NCI-H1048 (cell line): ENCODE measurements at places on chromosomes 16 and 17.

DNA sequence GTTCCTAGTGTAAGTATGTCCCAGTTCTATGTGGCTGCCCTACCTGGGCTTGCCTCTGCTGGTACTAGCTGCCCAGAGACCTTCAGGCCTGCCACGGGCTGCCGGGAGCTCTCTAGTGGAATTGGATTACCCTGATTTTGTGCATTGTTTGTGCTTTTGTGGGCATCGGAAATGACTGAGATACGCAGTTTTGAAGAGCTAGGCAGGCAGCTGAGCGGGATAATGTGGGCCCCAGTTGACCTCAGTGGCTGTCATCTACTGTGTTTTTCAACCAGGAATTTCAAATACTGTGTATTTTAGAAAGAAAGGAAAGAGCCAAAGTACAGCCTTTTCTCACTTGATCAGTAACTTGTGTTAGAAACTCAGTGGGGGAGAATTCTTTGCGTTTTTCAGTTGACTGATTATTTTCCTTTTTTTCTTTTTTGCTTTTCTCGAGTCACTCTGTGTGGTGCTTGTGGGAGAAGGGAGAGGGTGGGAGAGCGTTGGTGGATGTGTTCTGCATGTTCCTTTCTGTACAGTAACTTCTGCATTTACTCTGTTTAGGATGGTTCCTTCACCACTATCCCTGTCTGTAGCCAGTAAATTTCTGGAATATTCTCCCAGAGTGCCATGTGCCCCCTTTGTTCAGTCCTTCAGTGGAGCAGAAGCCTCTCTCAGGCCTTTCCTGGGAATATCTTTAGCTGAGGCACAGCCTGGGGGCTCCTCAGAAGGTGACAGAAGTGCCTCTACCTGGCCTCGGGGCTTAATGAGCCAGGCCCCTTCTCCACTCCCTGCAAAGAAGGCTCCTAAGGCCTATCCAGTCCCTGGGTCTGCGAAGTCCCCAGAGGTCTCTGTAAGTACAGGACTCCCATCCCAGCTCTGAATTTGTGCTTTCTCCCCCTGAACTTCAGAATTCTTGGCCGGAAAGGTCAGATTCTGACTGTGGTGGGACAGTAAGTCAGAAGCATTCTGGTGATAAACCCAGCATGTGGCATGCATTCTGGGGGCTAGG is 15.0 kb upstream of the SLC12A3 start:
- no peak for DNase-seq

DNA sequence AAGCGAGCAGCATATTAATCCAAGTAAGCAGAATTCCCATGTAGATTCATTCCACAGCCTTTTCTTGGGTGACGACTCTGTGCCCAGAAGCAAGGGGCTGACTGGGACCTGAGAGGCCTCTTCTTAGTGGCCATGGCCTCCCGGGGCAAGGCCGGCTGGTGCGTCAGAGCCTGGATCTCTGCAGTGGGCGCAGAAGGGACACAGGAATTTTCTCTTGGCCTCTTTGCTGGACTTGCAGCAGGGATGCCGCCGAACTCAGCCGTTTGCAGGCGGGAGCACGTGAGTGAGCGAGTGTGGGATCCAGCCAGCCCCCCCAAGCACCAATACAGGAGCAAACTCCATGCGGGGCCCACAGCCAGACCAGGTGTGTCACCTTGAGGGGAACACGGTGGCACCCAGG is 151.8 kb downstream of the RPTOR start:
- no peak for DNase-seq

GRCh38 chr17:34201225-34201624 is 53.9 kb upstream of the CCL2 start:
- no peak for DNase-seq

- DNase-seq: no peak
These were observed 3.3 kb downstream of the XYLT2 start for GRCh38 chr17:50349243-50349600.

- no peak for DNase-seq
These were observed 5.1 kb upstream of the C17orf113 start for GRCh38 chr17:42055496-42055895.

DNA sequence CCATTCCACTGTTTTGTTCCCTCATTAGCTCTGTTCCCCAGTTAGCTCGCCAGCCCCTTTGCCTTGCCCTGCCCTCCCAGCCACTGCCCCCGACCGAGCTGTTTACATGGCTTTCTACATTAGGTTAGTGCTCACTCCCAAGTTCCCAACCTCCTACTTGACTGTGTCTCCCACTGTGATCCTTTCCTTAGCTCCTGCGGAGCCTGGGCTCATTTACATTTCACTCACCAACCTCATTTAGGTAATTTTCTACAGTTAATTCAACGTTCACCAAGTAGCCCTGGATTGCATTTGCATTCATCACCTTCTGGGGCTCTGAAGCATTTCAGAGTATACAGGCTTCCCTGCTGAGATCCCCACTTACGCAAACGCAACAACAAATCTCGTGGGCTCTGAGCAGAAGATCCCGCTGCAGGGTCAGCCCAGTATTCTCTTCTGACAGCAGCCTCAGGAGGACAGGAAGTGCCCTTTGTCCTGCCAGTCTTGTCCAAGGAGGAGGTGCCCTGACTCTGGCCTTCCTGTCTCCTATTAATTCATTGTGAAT is 325.8 kb upstream of the CCL2 start:
- no peak for DNase-seq

- DNase-seq: no peak
These were observed 16.6 kb downstream of the ENGASE start for GRCh38 chr17:79091226-79091670.

DNA sequence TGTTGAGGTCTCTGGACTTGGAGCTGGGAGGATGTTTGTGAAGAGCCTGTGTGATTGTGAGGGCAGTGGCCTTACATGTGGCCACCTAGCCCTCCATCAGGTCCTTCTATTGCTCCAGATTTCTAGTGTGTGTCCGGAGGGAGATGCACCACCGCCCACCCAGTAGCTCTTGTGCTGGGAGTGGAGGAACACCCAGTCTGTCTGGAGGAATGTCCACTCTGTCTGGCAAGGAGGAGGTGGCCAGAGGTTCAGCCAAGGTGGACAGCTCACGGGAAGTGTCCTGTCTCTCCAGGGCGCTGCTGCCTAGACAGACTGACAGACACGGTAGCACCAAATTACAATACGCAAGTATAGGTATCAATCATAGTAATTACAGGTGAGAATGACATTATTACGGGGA is 10.6 kb downstream of the RPTOR start:
- no peak for DNase-seq

DNA sequence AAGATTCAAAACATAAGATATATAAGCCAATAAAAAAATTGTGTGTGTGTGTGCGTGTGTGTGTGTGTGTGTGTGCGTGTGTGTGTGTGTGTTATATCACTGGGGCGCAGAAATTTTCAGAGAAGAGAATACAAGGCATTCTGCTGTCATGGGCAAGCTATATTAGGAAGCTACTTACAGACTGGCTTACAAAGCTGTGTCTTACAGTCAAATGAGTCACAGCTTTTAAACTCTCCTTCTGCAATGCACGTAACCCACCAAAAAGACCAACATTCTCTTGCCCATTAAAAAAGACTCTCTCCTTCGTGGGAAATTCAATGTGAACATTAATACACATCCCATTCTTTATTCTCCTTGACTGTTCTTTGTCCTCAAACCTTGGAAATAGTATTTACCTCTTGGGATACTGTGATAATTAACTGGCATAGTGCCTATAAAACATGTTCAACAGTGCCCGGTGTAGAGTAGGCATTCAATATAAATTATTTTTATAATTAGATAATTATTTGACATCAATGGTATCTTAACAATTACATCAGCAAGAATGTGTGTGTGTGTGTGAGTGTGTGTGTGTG is 860.4 kb upstream of the SOX9 start:
- DNase-seq: no peak

GRCh38 chr16:86391486-86391885 is 118.8 kb upstream of the FOXF1 start:
- no peak for DNase-seq

- DNase-seq: no peak
These were observed 114.7 kb downstream of the HAPSTR1 start for GRCh38 chr16:9206156-9206555.

GRCh38 chr17:50274142-50274896 is at the start of gene TMEM92:
Gene TMEM92, plus strand, starts transcription at chr17:50274466. Its CDS starts 36 bp downstream, at chr17:50274502.
- DNase-seq: no peak

DNA sequence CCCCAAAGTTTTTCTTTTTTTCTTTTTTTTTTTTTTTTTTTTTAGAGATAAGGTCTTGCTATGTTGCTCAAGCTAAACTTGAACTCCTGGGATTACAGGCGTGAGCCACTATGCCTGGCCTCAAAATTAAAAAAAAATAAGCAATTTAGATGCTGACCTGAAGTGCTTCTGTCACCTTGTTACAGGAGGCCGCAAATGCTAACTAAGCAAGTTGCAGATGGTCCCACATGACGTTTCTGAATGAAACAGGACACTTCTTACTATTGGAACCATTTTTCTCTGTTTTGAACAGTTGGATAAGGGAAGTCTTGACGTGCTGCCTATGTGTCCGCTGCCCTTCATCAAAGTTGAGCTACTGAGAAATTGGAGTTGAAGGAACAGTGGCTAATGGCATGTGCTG is 8.8 kb downstream of the ANKRD40CL start:
- no peak for DNase-seq

DNA sequence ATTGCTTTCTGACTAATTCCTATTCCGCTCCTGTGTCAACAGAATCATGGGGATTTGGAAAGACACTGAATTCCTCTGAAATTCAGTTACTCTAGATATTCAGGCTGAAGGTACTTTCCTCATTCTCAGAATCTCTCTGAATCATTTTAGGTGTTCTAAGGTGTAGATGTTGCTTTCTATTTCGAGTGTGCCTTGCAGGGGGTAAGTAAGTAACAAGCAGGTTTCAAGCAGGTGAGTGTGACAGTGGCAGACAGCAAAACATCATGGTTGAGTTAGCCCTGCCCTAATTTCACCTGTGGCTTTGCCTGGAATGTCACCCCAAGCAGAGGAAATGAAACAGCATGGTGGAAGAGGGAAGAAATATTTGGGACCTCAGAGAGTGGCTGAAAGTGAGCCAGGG is 75.1 kb downstream of the SHISA9 start:
- no peak for DNase-seq

DNA sequence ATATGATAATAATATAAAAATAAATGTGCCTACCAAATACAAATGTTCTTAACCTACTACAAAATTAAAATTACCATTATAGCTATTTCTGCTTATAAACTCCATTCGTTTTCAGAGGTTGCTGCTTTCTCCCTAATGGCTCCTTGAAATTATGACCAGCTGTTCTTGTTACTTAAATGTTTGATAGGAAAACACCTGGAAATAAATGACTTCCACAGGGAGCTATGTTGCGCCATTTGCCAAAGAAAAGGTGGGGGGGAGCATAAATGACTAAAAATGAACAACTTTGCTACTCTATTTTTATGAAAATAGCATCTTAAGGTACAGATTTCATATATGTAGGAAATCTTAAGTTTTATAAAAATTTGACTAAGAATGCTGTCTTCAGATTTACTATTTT is 157.5 kb upstream of the MON1B start:
- no peak for DNase-seq

DNA sequence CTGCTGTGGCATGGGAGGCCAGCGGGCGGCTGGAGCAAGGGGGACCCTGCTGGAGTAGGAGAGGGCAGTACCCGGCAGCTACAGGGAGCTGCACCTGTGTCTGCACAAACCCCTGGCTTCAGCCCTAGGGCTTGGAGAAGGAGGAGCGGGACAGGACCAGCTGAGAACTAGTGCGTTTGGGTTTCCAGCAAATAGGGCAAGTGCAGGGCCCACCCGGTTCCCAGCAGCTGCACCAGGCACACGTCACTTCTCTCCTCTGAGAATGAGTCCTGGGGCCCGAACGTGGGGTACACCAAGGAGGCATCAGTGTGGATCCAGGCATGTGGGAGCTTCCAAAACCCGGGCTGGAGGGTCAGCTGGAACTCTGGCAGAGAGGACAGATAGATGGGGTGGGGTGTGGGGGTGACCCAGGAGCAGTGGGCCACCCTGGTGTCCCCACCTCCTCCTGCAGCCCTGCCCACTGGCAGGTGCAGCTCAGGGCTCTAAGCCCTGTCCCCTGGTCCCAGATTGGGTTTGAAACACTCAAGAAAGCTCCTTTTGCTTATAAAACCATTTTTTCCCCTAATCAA is 5.6 kb downstream of the C16orf89 start:
- no peak for DNase-seq

- no peak for DNase-seq
These were observed 885.4 kb upstream of the RBFOX1 start for GRCh38 chr16:6447021-6447790.

GRCh38 chr17:75588596-75589011 is 1.0 kb downstream of the MYO15B start:
- no peak for DNase-seq

- DNase-seq: no peak
These were observed 180.0 kb upstream of the CCL2 start for GRCh38 chr17:34075076-34075475.

DNA sequence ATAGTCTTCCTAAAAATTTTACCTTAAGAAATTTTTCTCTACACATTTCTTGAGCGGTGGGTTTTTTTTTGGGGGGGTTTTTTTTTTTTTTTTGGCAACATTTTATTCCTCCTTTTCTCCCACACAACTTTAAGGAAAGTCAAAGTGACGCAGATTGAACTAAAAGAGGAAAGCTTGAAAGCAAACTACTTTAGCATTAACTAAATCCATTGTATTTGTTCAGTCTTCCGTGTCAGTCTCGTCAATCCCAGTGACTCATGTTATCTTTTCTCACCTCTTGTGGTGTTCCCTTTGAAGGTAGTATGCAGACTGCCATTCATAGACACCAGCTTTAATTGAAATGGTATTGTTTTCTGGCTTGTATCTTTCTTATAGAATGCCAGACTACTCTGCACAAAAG is 39.3 kb downstream of the TADA2A start:
- DNase-seq: no peak

DNA sequence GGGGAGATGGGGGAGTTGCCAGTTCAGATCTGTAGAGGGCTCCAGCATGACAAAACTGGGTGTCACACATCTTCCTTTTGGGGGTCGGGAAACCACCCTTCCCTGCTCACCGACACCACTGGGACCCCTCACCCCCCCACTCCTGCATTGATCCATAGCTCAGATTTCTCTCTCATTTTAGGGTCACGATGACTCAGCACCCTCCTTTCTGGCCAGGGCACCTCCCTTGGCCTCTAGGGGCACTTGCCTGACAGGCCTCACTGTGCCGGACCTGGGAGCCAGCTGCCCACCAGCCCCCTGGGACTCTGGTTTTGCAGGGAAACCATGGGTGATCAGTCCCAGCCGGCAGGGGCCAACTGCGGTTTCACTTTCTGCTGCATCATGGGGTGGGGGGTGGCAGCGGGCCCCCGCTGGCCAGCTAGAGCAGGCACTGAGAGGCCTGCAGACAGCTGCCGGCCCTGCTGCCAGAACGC is 239.4 kb downstream of the MRTFB start:
- no peak for DNase-seq
